ENCODE measurements at places on chromosomes 7 and 10.

DNA sequence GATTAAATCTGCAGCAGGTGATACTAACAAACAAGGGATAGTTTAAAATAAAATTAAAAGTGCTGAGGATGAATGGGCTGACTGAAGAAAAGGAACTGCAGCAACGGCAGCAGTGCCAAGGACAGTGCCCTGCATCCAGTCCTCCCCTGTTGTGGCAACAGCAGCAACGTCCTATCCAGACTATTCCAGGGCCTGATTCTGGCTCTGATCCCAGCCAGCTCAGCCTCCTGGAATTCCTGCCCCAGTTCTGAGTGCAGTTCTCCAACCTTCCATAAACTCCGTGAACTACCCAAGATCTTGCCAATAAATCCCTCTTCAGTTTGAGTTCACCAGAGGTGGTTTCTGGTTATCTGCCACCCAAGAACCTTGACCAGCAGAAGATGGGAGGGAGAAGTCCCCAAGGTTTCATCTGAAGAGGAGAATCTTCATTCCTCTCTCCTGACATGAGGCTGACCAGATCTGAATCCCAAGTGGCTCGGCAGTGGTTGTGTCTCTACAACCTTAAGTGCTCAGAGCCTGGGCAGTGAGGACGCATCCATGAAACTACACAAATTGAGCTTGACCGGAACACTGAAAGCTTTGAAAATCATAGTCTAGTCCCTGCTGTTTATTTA lies 115.8 kb downstream of the SORBS1 start:
- no peak for DNase-seq

- DNase-seq = no peak
These were observed 35.7 kb downstream of the SEMA3E start for GRCh38 chr7:83613232-83613631.

- DNase-seq = no peak
These were observed 46.2 kb upstream of the RABGEF1 start for GRCh38 chr7:66694286-66694685.

DNA sequence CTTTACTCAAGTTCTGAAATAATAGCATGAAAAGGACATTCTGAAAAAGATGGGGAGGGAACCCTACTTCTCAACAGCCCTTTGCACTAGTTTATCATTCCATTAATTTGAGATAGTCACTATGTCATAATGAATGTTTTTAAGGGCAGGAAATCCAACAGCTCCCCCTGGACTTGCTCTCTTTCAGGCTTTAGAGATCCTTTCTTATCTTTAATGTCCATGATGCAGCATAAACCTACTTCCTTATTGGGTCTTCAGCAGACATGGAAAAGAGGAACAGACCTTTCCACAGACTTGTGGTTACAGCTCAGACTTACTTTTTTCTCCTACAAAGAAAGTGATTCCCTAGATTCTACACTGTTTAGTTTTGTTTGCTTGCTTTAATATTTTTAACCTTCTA lies 87.3 kb downstream of the IDE start:
- no peak for DNase-seq

Measured in CD4-positive, alpha-beta T cell treated with Interleukin-10 for 1 hour (primary cell).